ENCODE measurements at places on chromosomes 7 and 10.

DNA sequence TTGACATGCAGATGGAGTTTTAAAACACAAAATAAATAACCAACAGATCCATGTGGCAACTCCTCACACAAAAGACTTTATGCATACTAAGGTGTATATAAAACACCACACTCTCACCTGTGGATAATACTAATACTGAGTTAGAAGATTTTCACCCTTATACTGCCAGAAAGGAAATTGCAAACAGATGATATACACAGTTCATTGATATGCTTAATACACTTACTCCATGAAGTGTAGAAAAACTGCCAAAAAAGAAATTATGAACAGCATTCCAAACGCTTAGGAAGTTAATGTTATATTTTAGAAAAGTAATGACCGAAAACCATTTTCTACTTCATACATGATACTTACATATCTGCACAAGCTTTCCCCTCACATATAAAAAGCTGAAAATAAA is 17.6 kb upstream of the SNX13 start:
- no peak for DNase-seq

DNA sequence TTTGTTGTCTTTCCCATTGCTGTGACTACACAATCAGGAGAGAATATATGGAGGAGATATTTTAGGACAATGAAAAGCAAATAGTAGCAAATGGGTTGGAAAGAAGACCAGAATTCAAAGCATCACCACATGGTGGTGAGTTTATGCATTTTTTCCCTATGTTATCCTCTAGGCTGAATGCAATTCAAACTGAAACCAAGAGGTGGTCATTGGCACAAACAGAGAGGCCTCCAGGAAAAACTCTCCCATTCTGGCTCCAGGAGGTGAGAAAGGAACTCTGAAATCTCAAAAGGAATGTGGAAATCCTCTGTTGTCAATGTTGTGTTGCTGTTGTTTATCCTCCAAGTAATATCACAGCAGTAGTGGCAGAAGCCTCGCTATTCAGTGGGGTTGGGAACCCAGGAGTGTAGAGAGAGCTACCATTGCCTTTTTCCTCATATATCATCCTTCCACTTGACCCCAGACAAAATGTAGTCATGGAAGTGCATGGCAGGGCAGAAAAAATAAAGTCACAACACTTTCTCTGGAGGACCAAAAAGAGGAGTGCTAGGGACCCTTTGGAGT is 819.1 kb downstream of the GRID1 start:
- no peak for DNase-seq

DNA sequence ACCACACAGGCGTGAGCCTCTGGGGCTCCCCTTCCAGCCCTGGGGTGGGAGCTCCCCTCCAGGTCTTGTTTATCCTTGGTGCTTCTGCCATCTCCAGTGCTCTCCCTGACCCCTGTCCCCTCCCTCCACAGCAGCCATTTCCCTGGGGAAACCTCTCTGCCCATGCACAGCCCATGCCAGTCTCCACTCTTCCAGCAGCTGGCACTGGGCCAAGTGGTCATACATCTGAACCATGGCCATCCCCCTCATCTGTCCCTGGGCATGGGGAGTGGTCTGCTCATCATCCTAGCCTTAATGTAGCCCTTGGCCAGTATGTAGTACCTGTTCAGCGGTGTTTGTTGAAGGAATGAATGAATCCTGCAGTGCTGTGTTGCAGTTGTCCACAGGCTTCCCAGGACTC is 172.4 kb upstream of the ZNF32 start:
- no peak for DNase-seq

GRCh38 chr10:35195361-35196306 is 69.0 kb downstream of the CREM start:
- peak; percentile 43 for DNase-seq

DNA sequence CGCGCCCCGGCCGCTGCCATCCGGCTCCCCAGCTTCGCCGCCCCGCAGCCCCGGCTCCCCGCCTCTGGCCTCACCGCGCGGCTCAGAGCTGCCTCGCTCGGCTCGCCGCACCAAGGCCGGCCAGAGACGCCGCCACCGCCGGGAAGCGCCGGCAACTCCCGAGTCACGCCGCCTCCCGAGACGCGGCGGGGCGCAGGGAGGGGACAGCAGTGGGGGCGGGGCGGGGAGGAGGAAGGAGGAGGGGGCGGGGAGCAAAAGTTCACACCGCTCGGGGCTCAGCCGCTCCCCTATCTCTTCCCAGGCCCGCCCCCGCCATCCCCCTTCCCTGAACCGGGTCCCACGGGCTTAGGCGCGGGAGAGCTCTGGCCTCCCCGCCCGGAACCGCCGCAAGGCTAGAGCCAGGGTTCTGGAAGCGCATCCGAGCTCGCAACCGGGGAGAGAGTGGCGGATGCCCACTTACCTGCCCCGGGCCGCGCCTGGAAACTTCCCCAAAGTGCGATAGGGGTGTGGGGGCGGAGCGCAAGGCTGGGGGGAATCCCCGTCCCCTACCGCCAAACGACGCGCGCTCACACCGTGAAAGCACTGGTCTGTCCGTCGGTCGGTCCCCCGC is 1.0 kb downstream of the CHST15 start:
- DNase-seq: peak; percentile 2

- DNase-seq: no peak
Measured at GRCh38 chr10:86266446-86267242, 100.0 kb downstream of the GRID1 start.

- DNase-seq: no peak
Measured at GRCh38 chr7:135981958-135982646, 4.9 kb upstream of the MTPN start.

DNA sequence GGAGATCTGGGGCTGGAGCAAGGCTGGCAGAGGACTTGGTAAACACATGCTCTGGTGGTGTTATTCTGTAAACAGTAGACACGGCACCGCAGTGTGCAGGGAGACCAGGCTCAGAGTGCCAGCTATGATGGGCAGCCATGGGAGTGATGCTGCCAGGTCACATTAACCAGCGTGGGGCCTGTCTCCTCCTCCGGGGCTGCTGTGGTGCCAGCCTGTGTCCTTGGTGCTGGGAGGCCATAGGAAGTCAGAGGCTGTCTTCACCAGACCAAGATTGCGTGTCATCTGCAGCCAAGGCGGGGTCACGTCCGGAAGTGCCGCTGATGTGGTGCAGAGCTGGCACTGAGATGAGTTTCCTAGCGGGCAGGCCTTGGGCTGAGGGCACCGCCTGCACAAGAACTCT is 236.0 kb downstream of the GLRX3 start:
- DNase-seq: no peak

GRCh38 chr7:155538293-155538692 is 8.1 kb downstream of the CNPY1 start:
- no peak for DNase-seq

DNA sequence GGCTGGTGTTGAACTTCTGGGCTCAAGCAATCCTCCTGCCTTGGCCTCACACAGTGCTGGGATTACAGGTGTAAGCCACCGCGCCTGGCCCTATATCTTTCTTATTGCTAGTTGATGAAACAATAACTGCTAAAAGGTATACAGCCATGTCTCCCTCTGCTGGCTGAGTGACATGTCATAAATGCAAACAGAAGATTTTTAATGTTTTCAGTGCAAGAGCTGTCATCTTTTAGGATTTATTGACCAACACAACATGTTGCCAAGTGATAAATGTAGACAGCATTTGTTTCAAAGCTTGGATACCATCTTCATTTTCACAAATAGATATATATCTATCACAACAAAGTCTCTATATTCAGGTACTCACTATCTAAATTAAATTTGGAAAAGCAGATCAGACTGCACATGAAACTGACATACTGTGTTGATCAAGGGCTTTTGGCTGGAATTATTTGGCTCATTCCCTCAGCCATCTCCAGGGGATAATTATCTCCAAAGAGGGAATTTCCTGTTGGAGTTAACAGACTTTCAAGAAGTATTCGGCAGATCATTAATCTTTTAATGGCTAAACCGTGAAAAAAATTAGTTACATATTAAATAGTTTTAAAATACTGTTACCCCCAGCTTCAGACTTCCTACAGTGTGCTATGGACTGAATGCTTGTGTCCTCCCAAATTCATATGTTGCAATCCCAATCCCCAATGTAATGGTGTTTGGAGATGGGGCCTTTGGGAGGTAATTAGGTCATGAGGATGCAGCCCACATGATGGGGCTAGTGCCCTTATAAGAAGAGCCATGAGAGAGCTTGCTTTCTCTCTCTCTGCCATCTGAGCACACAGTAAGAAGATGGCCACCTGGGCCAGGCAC is 41.3 kb upstream of the SRPK2 start:
- peak; percentile 27 for DNase-seq

DNA sequence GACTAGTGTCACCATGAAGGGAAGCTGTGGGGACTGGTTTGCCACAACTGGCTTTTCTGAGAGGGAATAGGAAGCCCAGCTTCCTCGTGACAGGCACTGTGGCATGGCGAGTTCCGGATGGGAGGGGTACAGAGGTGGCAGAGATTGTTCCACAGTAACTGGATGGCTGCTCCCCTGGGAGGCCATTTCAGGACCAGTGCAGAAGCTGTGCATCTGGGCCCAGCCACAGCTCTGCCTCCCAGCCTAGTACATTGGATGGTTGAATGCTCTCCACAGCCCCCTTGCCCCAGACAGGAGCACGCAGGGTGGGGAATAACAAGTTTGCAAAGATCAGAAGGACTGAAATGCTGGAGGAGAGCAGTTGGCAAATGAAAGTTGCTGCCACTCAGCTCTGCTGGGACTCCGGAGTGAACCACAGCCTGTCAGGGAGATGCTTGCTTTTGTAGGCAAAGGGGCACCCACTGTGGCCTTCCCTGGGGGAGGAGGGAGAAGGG is 51.8 kb downstream of the GSDME start:
- DNase-seq: no peak

DNA sequence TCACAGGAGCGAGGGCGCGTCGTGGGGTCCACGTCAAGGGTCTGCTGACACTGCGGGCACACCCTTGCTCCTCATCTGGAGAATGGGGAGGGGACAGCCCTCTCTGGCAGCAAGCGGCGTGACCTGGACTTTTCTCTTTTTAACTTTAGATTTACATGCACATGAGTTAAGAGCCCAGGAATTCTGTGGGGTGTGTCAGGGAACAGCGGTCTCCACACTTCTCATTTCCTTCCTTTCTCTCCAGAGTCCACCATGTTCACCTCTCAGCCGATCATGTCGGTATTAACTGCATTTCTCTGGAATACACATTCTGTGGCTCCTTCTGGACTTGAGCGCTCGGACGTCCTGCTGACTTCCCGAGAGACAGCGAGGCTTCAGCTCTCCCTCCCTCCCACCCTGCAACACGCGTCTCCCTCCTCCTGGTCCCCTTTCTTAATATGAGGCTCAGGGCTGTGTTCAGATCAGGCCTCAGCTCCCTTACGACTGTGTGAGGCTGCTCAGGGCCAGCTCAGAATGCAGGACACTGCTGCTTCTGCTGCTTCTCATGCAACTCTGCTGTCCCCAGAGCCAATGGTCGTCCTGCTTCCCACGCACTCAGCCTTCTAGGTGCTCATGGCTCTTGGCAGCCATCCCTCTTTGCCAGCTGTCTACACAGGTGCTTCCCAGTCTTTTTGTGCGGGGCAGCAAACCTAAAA is 261.3 kb downstream of the ELFN1 start:
- no peak for DNase-seq

DNA sequence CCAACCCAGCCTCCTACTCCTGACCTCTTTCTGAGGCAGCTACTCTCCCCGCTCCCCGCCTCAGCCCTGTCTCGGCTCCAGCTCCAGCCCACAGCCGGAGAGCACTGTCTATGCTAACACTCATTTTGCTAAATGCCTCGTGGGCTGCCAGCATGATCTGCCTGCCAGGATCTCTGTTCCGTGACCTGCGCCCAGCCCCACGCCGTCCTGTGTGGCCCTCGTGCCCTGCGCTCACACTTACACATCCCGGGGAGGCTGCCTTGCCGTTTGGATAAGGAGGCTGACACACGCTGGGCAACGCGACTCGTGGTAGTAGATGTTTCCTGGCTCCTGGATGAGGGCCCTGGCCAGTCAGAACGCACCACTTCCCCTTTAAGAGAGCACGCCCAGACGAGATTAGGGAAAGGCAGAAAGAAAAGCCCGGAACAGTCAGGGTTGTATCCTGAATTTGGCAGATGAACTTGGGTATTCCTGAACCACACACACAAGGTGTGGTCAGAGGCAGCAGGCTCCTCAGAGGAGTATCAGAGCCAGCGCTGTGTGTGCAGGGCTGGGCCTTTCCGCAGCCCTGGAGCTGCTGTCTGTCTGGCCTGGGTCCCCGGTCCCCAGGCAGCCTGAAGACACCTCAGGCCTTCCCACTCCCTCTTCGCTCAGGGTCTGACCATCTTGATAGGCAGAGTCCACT is 97.7 kb upstream of the EFCAB10 start:
- DNase-seq: no peak

DNA sequence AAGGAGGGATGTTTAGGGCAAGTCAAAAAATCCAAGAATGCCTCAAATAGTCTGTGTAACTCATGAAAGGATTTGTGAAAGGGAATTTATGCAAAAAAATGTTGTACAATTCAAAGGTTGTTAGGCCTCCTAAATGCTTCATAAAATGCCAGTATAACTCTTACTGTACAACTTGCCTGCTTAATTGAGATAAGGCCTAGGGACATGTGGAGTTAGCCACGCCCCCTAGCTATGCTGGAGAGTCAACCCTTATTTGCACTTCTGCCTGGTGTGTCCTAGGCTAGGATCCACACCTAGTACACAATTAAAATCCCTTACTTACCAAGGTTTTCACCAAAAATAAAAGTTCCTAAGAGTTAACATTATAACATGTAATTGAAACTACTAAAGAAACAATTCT is 77.2 kb downstream of the ZNF680 start:
- no peak for DNase-seq

DNA sequence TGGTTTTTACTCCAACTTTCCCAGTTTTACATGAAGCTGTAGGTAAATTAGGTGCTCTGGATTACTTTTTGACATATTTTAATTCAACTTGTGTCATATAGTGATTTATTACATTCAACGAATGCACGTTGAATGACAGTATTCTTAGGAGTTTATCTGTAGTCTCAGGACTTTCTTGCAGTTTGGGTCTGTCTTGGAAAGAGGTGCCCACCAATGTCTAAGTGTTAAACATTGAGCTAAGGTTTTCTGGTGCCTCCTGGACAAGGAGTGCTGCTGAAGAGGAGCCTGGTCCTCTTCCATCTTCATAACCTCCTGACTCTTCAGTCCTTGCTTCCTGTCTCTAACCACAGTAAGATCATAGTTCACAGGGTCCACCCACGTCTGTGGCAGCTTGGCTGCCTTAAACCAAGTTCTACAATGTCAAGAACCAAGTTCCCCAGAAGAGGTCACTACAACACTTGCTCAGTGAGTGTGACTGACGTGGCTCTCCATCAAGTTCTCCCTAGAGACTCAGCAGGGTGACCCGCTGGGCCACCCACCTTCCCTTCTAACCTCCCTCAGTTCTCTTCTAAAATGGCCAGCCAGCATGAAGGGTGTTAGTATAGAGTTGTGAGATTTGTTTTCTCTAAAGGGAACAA is 6.1 kb downstream of the NPY start:
- DNase-seq: no peak

GRCh38 chr7:36005293-36005692 is 147.8 kb upstream of the EEPD1 start:
- no peak for DNase-seq

GRCh38 chr7:29158795-29159423 is 12.6 kb upstream of the CPVL start:
- DNase-seq: no peak
